ENCODE measurements at places on chromosomes 7 and 10.

- DNase-seq = peak; percentile 39
Observed at GRCh38 chr10:35336084-35336831, at the start of gene CCNY. Gene CCNY (plus strand): TSS chr10:35336509. CDS start chr10:35337054, 545 bp downstream.

- DNase-seq = no peak
Observed at GRCh38 chr10:29658984-29659965, 24.5 kb upstream of the SVIL start.

GRCh38 chr7:102005933-102006480 lies 188.6 kb downstream of the CUX1 start:
- no peak for DNase-seq

DNA sequence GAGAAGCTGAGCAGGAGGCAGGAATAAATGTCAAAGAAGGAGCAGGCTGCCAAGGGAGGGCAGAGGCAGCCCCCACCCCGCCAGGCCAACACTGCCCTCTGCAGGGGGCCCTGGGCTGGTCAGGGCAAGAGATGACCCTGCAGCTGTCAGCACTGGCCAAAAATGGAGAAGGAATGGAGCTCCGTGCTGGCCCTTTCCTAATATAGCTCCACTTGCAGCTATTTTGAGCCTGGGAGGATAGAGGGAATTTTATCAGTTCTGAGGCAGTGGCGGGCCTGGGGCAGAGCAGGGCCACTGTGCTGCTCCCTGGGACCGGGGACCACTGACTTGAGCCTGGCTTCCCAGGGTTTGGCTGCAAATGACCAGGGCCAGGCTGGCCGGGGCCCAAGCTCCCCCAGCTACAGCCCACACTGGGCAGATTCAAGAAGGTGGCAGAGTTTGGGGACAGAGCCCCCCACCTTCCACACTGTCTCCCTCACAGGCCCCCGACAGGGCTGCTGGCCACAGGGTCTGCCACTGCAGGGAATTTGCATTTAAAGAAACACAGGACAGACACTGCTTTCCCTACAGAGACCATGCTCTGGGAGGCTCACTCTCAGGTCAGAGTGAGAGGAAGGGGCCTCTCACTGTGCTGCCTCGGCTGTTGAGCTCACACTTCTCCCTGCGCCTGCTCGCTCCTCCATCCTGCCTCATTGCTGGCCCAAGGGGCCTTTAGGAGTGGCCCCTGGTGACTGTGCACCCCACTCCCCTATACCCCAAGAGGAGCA lies 16.2 kb downstream of the LDB3 start:
- no peak for DNase-seq

DNA sequence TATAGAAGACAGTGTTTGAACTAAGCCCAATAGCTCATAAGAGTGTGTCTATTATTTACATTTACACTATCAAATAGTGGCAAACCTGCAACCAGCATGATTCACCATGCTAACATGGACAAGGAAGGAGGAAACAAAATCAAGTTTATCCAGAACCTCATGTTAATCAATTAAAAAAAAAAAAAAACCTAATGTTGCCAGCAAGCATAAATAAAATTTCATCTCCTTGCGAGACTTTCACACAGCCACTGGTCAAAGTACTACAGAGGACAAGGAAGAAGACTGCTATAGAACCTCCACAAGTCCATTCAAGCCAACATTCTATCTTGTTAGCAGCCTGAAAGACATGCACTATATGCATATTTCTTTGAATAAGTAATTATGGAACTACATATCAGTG lies 9.7 kb downstream of the TM9SF3 start:
- DNase-seq = no peak

DNA sequence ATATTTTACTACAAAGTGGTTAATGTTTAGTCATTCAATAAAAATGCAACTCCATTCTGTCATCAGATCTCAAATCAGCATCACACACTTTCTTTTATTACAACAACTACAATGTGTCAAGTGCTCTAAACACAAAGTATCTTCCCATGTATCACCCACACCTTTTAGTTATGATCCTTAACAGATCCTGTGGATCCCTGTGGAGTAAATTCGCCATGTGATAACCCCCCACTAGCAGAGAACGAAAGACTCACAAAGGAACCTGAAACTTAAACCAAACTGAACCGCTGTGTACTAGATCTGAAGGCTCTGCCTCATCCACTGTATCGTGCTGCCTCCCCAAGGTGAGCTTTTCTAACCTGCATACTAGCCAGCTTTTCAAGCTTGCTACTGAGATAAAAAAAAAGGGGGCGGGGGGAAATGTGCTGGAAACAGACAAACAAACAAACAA lies 1.7 kb downstream of the DPY19L1 start:
- DNase-seq = no peak

GRCh38 chr7:152336754-152337368 lies 98.9 kb downstream of the KMT2C start:
- no peak for DNase-seq

- DNase-seq = no peak
Observed at GRCh38 chr7:25988640-25989039, 163.4 kb upstream of the NFE2L3 start.

GRCh38 chr7:42090806-42091205 lies 146.2 kb downstream of the GLI3 start:
- DNase-seq = no peak

DNA sequence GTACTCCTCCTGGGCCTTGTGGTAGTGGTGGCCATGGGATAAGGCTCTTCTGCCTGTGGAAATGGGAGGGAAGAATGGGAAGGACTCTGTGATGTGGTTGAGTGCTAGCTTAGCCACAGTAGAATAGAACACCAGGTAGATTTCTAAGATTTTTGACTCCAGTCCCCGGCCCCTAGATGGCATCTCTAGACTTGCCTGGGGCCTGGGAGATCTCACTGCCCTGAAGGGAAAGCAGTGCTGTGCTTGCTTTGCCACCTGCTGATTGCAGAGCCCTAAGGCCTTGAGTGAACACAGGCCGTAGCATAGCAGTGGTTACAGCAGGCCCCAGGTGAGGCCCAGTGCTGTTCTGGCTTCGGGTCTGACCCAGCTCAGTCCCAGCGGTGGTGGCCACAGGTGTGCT lies 252.0 kb downstream of the TCF7L2 start:
- DNase-seq = no peak

DNA sequence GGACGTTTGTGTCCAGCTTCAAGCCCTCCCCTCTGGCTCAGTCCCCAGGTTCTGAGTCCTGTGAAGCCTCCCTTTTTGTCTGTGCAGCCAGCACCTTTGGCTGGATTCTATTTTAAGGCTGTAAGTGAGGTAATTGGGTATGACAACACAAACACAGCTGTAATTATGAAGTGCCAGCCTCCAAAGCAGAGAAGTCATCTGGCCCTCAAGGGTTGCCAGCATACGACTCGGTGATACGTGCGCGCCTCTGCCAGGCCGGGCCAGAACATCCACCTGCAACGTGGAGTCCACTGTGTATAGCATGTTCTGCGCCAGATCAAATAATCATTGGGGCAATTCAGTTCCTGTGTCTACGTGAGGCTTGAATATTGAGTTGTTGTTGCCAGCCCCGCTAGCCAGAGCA lies 6.7 kb upstream of the FAM180A start:
- DNase-seq = no peak

- DNase-seq = no peak
Observed at GRCh38 chr7:35761871-35762677, 38.8 kb upstream of the SEPTIN7 start.

DNA sequence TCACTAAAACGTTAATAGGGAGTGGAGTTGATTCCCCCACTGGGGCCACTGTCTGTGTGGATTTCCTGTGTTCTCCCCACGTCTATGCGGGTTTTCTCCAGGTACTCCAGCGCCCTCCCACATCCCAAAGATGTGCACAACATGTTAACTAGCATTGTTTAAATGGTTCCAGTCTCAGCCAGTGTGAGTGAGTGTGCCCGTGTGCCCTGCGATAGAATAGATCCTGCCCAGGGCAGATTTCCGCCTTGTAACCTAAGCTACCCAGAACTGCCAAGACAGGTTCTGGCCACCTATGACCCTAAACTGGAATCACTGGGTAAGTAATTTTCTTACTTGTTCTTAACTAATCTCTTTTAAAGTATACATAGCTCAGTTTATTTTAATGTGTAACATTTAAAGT lies 58.5 kb downstream of the CCDC6 start:
- no peak for DNase-seq
